ENCODE measurements at places on chromosomes 7 and 10.

DNA sequence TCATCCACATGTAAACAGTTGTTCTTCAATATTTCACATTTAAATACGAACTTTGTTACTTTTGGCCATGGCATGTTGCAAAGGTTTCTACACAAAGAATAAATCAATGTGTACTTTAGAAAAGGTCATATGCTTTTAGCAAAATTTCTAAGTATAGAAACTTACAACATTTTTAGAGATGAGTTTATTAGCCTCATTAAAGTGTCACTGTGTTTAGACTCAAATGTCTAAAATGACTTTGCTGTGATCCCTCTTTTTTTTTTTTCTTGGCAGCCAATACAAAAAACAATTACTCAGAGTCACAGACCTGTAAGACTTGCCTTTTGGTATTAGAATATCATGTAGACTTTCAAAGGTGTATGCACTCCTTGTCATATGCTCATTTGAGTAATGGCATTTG is 349.3 kb upstream of the KIAA1217 start:
- H3K4me3 ChIP-seq = no peak overlapping the region
- H3K27ac ChIP-seq = no peak overlapping the region
- H3K4me1 ChIP-seq = no peaks in the 10 kb centered on the region
- no peaks in the 10 kb centered on the region for H3K27me3 ChIP-seq

DNA sequence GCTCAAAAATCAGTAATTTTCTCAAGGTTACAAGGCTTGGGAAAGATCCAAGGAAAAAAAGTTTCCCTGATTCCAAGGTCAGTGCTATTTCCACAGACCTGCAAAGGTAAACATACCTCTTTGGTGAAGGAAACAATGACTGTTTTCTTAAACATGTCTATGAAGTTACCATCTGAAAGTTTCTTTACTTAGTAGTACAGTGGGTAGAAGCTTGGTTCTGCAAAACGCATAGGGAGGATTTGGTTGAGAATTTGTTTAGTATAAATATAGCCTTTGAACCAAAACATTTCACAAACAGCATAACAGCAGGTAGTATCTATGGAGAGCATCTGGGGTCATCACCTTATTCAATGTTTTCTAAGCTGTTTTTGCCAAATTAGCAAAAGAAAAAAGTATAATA is 169.6 kb downstream of the CCSER2 start:
- DNase-seq = no peak
- H3K27me3 ChIP-seq = no peaks in the 10 kb centered on the region
- no peaks in the 10 kb centered on the region for H3K36me3 ChIP-seq
- peaks cover 8% of the 10 kb centered on the region for H3K4me1 ChIP-seq
- H3K27ac ChIP-seq = no peak overlapping the region

DNA sequence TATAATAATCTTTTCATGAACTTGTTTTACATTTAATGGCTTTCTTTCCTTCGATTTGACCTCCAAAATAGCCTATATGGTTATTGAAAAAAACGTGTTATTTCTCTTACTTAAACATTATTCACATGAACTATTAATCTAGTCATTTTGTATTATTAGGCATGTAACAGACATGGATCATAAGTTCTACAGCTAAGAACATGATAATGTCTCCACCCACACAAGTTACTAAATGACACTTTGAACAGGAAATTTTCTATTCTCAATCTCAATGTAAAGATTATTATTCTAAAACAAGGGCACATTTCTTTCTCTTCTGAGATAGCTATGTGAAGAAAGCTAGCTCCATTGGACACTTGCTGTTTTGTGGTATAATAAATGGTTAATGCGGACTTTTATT is 10.0 kb downstream of the LAMB4 start:
- peaks cover 2% of the 10 kb centered on the region for H3K4me1 ChIP-seq
- no peaks in the 10 kb centered on the region for H3K36me3 ChIP-seq
- no peak for DNase-seq
- no peak overlapping the region for H3K27ac ChIP-seq

DNA sequence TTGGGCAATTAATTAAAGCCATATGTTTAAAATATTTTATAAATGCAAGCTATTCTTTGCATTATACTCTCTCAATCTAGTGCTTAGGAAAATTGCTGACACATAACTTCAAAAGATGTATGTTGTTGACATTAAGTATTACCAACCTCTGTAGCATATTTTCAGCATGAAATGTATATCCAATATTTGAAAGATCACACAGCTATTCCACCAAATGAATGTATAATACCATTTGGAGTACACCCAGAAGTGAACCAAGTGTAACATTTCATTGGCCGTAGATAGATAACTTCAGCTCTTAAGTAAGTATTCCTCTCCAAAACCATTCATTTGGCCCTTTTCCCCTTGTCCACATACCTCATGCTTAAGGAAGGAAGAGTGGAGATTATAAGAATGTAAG is 104.6 kb downstream of the HECTD2 start:
- no peak overlapping the region for H3K27ac ChIP-seq
- peaks cover 13% of the 10 kb centered on the region for H3K4me1 ChIP-seq
- no peak overlapping the region for H3K4me3 ChIP-seq
- no peaks in the 10 kb centered on the region for H3K27me3 ChIP-seq
- peak; percentile 36 for DNase-seq

GRCh38 chr7:25304691-25305090 is 76.4 kb upstream of the NPVF start:
- H3K4me1 ChIP-seq = no peaks in the 10 kb centered on the region
- H3K27ac ChIP-seq = no peak overlapping the region
- no peak for DNase-seq
- H3K36me3 ChIP-seq = no peaks in the 10 kb centered on the region

DNA sequence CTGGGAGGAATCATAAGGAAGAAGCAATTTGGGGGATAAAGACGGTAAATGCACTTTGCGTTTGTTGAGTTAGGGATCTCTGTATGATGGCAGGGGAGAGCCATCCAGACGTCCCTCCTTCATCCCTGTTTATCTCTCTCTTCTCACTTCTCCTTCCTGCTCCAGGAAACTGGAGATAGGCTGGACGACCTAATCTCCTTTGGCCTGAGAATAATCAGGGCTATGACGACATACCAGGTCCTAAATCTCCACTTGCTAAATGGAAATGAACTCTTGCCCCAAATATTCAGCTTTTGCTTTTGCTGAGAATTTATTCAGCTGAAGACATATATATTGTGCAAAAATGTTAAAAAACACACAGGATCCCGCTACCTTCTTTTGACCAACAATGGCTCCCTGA is 182.9 kb upstream of the INHBA start:
- peak; percentile 28 for DNase-seq
- H3K27me3 ChIP-seq = no peaks in the 10 kb centered on the region
- no peaks in the 10 kb centered on the region for H3K36me3 ChIP-seq
- H3K4me1 ChIP-seq = peaks cover 36% of the 10 kb centered on the region

- H3K36me3 ChIP-seq = no peaks in the 10 kb centered on the region
- H3K27me3 ChIP-seq = no peaks in the 10 kb centered on the region
- DNase-seq = no peak
- no peaks in the 10 kb centered on the region for H3K4me1 ChIP-seq
Measured at GRCh38 chr7:44824894-44825526, 22.9 kb downstream of the H2AZ2 start.

DNA sequence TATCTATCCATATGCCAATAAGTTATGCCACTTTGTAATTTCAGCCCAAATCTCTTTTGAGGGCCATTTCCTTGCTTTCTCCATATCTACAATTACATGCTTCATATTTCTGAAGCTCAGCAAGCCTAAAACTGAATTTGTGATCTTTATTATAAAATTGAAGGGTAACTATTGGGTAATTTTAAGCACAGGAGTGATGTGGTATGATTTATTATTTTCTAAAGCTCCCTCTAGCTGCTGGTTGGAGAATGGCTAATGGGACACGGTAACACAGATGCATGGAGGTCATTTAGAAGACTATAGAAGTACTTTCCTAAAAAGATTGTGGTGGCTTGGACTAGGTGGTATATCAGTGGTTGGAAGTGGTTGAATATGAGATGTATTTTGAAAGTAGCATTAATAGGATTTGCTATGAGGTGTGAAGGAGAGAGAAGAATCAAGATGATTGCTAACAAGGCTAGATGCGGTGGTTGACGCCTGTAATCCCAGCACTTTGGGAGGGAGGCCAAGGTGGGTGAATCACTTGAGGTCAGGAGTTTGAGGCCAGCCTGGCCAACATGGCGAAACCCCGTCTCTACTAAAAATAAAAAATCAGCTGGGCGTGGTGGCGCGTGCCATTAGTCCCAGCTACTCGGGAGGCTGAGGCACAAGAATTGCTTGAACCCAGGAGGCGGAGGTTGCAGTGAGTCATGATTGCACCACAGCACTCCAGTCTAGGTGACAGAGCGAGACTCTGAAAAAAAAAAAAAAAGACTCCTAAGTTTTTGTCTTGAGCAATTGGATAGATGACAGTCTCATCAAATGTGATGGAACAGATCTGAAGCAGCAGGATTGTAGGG is 13.9 kb downstream of the KLHDC10 start:
- no peaks in the 10 kb centered on the region for H3K36me3 ChIP-seq
- no peak overlapping the region for H3K27ac ChIP-seq
- no peak for DNase-seq
- peaks cover 3% of the 10 kb centered on the region for H3K4me1 ChIP-seq
- no peaks in the 10 kb centered on the region for H3K27me3 ChIP-seq
- H3K4me3 ChIP-seq = no peak overlapping the region

DNA sequence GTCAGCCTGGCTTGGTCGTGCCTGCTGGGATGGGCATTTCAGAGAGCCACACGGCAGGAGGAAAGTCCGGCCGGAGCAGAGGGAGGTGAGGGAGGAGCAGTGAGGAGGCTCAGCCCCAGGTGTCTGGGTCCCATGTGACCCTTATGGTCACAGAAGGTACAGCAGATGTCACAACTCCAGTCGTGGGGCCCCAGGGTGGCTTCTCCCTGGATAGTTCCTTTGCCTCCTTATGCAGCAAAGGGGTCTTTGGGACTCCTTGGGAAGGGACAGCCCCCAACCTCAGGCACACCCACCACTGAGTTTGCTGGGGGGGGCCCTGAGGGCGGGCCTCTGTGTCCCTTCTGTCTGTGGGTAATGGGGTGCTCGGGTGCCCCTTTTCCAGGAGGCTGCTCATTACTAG is 19.6 kb upstream of the PRKAG2 start:
- H3K4me3 ChIP-seq = no peak overlapping the region
- no peak overlapping the region for H3K27ac ChIP-seq
- DNase-seq = no peak
- H3K4me1 ChIP-seq = no peaks in the 10 kb centered on the region
- no peaks in the 10 kb centered on the region for H3K36me3 ChIP-seq
- peaks cover 6% of the 10 kb centered on the region for H3K27me3 ChIP-seq

GRCh38 chr10:119852277-119852676 is 20.4 kb downstream of the MCMBP start:
- peaks cover 4% of the 10 kb centered on the region for H3K4me1 ChIP-seq
- peaks cover 15% of the 10 kb centered on the region for H3K36me3 ChIP-seq
- DNase-seq = no peak
- H3K4me3 ChIP-seq = no peak overlapping the region
- H3K27ac ChIP-seq = no peak overlapping the region
- no peaks in the 10 kb centered on the region for H3K27me3 ChIP-seq

DNA sequence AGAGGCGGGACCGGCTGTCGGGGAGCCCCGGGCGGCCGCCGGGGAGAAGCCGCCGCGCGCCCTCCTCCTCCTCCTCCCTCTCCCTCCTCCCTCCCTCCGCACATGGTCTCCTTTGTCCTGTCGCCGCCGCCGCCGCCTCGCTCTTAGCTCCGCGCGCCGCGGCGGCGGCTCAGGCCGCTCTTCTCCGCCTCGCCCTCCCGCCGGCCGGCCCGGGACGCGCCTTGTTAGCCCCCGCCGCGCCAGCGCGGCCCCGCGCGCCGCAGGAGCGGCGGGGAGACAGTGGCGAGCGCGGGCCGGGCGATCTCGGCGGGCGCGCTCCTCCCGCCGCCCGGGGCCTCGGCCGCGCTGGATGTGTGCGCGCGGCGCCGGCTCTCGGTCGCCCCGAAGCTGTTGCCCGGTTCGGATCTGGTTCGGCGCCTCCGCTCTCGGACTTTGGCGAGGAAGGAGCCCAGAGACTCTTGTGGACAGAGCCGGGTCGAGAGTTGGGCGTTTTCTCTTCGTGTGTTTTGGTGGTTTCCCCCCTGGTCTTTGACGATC is 437.4 kb upstream of the GALNT17 start:
- DNase-seq = peak; percentile 54
- H3K4me1 ChIP-seq = no peaks in the 10 kb centered on the region
- H3K27me3 ChIP-seq = no peaks in the 10 kb centered on the region
- peak overlapping the region; percentile 74 for H3K27ac ChIP-seq

DNA sequence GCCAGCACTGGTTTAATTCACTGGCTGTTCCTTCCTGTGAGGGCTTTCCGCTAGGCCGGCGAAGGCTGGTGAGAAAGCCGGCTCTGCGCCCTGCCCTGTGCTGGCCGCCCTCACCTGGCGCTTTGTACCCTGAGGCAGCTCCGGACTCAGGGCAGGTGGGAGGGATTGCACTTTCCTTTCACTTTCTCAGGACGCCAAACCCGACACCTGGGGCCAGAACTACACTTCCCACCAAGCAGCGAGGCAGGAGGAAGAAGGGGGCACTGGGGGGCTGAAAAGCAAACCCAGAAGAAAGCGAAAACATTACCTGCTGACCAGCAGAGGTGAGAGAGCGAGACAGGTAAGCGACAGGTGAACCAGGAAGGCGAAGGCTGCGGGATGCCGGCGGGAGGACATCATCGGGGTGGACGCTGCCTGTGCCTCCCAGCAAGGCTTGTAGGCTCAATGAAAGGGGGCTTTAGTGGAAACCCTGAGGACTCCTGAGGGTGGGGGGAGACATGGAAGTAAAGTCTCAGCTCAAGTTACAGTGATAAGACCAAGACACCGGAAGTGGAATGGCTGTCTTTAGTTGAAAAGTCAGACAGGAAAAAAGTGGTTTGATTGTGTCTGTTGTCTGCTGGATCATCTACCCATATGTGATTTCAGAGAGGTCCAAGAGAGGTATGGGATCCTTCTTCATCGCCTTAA is at the start of gene RAB19:
Gene RAB19 (plus strand): TSS at position 181 of the 687 bp plus-strand sequence. CDS start 3,589 bp downstream, outside the sequence.
- H3K27me3 ChIP-seq = peaks cover 12% of the 10 kb centered on the region
- DNase-seq = no peak
- H3K4me1 ChIP-seq = no peaks in the 10 kb centered on the region

DNA sequence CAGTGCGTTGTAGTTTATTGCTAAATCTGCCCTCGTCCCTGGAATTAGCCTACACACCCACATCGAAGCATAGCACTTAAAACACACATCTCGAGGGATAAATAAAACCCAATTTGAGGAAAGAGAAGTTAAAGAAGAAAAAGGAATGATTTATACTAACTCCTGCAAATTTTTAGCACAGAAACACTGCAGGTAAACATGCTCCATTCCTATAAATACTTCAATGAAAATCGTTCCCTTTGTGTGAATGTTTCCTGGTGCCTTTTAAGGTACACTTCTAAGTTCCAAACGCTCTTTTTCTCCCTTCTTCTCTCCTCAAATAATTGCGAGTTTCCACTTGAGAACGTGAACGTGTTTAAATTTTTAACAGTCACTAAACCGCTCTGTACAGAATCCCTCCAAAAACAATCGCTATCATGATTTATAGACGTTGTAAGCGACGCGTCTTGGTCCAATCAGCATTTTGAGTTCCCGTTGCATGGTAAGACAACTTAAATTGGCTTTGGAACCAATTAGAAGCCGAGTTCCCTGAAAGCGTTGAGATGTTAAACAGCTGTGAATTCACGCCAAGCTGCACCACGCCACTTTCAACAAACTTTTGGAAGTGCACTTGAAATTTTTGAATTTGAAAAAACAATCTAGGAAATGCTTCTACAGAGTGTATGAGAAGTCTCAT is 12.5 kb upstream of the EBLN1 start:
- H3K36me3 ChIP-seq = no peaks in the 10 kb centered on the region
- no peak overlapping the region for H3K27ac ChIP-seq
- DNase-seq = peak; percentile 74
- H3K27me3 ChIP-seq = no peaks in the 10 kb centered on the region
- H3K4me3 ChIP-seq = peak overlapping the region; percentile 66

GRCh38 chr7:100682228-100682741 is 8.7 kb downstream of the GNB2 start:
- DNase-seq = peak; percentile 56
- peaks cover 52% of the 10 kb centered on the region for H3K36me3 ChIP-seq
- H3K27me3 ChIP-seq = no peaks in the 10 kb centered on the region
- no peak overlapping the region for H3K4me3 ChIP-seq
- H3K27ac ChIP-seq = no peak overlapping the region
